Astrocyte (in vitro differentiated cells and primary cell): ENCODE measurements at places on chromosomes 7 and 10.
A peak's percentile ranks its signal among the peaks of the same experiment; 100 is the strongest.

DNA sequence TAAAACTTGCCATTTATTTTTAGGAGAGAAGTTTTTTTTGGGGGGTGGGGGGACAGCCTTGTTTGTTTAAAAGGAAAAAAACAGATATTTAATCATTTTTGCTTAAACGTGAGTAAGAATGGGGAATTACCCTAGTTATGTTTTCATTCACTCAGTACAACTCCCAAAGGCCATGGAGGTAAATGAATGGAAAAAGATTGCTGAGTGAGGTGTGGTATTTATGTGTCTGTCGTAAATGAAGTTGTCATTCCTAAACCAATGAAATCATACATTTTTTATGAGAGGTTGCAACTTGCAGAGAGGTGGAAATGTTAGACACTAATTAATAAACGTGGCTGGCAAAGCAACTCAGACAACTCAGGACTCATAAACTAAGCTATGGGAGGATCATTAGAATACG is 218.1 kb downstream of the CELF2 start:
- H3K4me3 ChIP-seq = no peak overlapping the region
- H3K4me1 ChIP-seq = no peaks in the 10 kb centered on the region
- DNase-seq = no peak
- H3K36me3 ChIP-seq = no peaks in the 10 kb centered on the region
- H3K27ac ChIP-seq = no peak overlapping the region

GRCh38 chr10:12656518-12657142 is 307.3 kb downstream of the CAMK1D start:
- H3K4me1 ChIP-seq = no peaks in the 10 kb centered on the region
- no peaks in the 10 kb centered on the region for H3K27me3 ChIP-seq
- no peak overlapping the region for H3K4me3 ChIP-seq
- peak; percentile 50 for DNase-seq
- H3K27ac ChIP-seq = no peak overlapping the region

GRCh38 chr10:11131112-11131639 is 113.5 kb downstream of the CELF2 start:
- no peak overlapping the region for H3K4me3 ChIP-seq
- no peak for DNase-seq
- no peaks in the 10 kb centered on the region for H3K36me3 ChIP-seq
- no peaks in the 10 kb centered on the region for H3K27me3 ChIP-seq
- no peak overlapping the region for H3K27ac ChIP-seq

GRCh38 chr10:121658611-121659010 is 60.4 kb upstream of the FGFR2 start:
- H3K27ac ChIP-seq = no peak overlapping the region
- no peak for DNase-seq
- no peak overlapping the region for H3K4me3 ChIP-seq
- no peaks in the 10 kb centered on the region for H3K27me3 ChIP-seq

- H3K27me3 ChIP-seq = peaks cover 48% of the 10 kb centered on the region
- no peak overlapping the region for H3K4me3 ChIP-seq
- H3K36me3 ChIP-seq = no peaks in the 10 kb centered on the region
- no peak overlapping the region for H3K27ac ChIP-seq
Observed at GRCh38 chr10:78732381-78732780, 336.4 kb upstream of the ZMIZ1 start.

DNA sequence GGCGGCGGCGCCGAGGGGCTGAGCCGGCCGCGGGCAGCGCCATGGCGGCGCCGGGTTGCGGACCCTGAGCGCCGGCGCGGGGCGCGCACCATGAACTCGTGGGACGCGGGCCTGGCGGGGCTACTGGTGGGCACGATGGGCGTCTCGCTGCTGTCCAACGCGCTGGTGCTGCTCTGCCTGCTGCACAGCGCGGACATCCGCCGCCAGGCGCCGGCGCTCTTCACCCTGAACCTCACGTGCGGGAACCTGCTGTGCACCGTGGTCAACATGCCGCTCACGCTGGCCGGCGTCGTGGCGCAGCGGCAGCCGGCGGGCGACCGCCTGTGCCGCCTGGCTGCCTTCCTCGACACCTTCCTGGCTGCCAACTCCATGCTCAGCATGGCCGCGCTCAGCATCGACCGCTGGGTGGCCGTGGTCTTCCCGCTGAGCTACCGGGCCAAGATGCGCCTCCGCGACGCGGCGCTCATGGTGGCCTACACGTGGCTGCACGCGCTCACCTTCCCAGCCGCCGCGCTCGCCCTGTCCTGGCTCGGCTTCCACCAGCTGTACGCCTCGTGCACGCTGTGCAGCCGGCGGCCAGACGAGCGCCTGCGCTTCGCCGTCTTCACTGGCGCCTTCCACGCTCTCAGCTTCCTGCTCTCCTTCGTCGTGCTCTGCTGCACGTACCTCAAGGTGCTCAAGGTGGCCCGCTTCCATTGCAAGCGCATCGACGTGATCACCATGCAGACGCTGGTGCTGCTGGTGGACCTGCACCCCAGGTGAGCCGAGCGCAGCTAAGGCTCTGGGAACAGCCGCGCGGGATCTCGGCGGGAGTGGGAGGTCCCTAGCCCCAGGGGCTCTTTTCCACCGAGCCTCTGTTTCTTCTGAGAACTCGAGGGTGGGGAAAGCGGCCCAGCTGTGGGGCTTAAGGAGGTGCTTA is at the start of gene GPR26:
Gene GPR26, plus strand, starts transcription at position 38 of the 919 bp plus-strand sequence. Its CDS starts 53 bp downstream, at position 91.
- H3K36me3 ChIP-seq = no peaks in the 10 kb centered on the region
- DNase-seq = no peak
- no peak within 1 kb of the TSS for H3K27ac ChIP-seq

DNA sequence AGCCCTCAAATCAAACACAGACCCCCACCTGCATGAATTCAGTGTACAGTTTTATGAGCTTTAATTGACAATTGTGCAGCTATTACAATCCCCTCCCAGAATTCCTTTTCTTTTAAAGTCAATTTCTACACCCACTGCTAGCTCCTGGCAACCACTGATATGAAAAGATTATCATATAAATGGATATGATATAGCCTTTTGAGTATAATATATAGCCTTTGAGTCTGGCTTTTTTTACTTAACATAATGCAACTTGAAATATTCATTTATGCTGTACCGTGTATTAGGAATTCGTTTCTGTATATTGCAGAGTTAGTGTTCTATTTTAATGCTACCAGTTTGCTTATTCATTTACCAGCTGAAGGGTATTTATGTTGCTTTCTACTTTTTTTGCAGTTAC is 127.7 kb downstream of the CCSER2 start:
- no peaks in the 10 kb centered on the region for H3K27me3 ChIP-seq
- no peaks in the 10 kb centered on the region for H3K4me1 ChIP-seq
- DNase-seq = no peak
- peaks cover 5% of the 10 kb centered on the region for H3K36me3 ChIP-seq
- no peak overlapping the region for H3K27ac ChIP-seq
- H3K4me3 ChIP-seq = no peak overlapping the region

- H3K27ac ChIP-seq = no peak overlapping the region
- peak; percentile 10 for DNase-seq
- no peaks in the 10 kb centered on the region for H3K27me3 ChIP-seq
- H3K4me3 ChIP-seq = no peak overlapping the region
Observed at GRCh38 chr10:64209561-64209960, 688.4 kb downstream of the REEP3 start.

DNA sequence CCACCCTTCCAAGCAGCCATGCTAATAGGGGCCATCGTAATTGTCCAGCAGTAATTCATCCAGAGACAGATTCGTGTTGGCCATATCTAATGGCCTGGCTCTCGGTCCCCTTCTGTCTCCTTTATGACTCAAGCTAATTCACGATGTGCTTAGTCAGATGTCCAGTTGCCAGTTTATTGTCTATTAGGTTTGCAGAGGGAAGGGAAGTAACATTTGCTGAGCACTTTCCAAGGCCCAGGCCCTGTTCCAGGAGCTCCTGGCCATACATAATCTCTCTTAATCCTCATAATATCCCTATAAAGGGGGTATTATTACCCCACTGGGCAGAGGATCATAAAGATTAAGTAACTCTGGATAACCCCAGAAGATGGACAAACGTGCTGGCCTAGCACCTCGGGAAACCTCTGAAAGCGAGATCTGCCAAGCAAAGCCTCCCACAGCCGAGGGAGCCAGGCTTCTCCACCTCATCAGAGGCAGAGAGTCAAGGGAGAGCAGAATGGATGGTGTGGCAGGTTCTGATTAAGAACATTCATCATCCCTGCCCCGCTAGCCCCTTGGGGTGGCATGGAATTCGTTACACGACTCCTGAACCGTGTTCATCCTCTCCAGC is 153.7 kb downstream of the PLXNA4 start:
- peaks cover 18% of the 10 kb centered on the region for H3K4me1 ChIP-seq
- peak; percentile 61 for DNase-seq
- no peaks in the 10 kb centered on the region for H3K27me3 ChIP-seq
- no peak overlapping the region for H3K27ac ChIP-seq

DNA sequence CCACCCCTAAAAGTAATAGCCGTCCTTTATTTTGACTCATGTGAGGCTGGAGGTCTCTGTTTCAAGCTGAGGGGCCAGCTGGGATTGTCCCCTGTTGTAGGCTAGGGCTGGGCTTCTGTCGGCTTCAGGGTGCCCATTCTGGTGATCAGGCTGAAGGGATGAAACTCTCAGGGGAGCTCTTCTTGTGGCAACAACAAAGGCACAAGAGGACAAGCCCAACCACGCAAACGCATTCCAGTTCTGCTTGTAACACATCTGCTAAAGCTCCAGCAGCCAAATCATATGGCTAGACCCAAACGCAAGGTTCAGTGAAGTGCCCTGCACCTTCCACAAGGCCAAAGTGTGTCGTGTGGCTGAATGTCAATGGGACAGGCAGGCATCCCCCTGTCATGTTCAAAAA is 405.7 kb downstream of the INHBA start:
- no peaks in the 10 kb centered on the region for H3K27me3 ChIP-seq
- no peak overlapping the region for H3K27ac ChIP-seq
- no peaks in the 10 kb centered on the region for H3K36me3 ChIP-seq
- DNase-seq = no peak

DNA sequence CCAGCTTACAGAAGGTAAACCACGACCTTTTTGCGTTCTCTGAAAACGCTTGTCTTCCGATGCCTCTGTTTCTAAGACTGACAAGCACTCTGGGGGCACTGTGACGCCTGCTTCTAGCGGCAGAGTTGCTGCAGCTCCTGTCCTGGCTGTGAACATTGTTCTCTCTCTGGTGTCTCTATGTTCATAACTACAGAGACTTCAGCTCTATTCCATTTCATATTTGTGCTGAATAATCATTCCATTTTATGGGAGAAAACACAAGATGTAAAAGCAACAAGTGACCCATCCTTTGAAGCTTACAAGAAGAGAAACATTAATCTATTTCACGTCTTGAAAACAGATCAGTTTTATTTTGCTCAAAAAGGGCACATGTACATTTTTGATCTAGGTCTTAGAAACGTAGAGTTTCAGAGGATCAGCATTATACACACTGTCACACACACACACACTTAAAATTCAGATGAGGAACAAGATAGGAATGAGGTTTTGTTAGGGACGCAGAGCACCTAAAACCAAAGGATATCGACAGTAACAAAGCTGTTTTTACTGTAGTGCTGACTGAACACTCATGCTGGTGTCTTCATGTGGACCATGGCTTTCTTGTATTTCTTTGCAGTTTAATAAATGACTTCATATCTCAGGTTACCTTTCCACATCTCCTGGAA is 3.0 kb downstream of the IKZF1 start:
- DNase-seq = no peak
- no peaks in the 10 kb centered on the region for H3K4me1 ChIP-seq
- H3K27me3 ChIP-seq = peaks cover 33% of the 10 kb centered on the region
- no peak overlapping the region for H3K4me3 ChIP-seq
- H3K27ac ChIP-seq = no peak overlapping the region

GRCh38 chr7:72035266-72035665 is 376.9 kb downstream of the CALN1 start:
- H3K4me1 ChIP-seq = no peaks in the 10 kb centered on the region
- DNase-seq = no peak

- H3K36me3 ChIP-seq = no peaks in the 10 kb centered on the region
- no peaks in the 10 kb centered on the region for H3K4me1 ChIP-seq
- no peak overlapping the region for H3K27ac ChIP-seq
- no peaks in the 10 kb centered on the region for H3K27me3 ChIP-seq
- no peak overlapping the region for H3K4me3 ChIP-seq
Observed at GRCh38 chr7:111499027-111499426, 63.3 kb downstream of the IMMP2L start.

DNA sequence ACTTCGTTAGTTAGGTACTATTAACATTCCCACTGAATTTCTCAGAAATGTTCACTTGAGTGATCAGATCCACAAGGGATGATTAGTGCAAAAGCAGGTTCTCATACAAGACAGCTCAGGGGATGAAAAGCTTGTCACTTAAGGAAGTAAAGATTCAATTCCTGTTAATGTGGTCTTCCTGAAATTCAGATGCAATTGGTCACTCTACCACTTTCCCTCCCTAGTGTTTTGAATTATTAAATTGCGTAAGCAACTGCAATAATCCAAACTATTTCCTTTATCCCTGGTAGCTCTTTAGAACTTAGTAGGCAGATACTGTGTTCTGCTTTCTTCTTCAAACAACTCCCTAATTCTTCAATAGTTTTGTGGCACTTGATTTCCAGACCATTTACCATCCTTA is 121.4 kb downstream of the MAGI2 start:
- H3K4me1 ChIP-seq = no peaks in the 10 kb centered on the region
- no peak for DNase-seq
- H3K27me3 ChIP-seq = no peaks in the 10 kb centered on the region
- H3K27ac ChIP-seq = no peak overlapping the region
- no peak overlapping the region for H3K4me3 ChIP-seq

DNA sequence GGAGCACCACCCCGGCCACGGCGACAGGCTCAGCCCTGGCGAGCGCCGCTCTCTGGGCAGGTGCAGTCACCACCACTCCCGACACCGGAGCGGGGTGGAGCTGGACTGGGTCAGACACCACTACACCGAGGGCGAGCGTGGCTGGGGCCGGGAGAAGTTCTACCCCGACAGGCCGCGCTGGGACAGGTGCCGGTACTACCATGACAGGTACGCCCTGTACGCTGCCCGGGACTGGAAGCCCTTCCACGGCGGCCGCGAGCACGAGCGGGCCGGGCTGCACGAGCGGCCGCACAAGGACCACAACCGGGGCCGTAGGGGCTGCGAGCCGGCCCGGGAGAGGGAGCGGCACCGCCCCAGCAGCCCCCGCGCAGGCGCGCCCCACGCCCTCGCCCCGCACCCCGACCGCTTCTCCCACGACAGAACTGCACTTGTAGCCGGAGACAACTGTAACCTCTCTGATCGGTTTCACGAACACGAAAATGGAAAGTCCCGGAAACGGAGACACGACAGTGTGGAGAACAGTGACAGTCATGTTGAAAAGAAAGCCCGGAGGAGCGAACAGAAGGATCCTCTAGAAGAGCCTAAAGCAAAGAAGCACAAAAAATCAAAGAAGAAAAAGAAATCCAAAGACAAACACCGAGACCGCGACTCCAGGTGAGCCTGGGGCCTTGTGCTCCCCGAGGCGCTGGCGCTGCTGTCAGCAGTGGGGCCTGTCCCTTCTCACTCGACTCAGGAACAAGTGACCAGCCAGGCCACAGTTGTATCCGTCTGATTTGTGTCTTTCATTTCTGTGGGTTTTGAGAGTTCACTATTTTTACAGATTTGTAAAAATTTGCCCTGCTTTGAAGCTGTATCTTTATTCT is 117.7 kb downstream of the CYTH3 start:
- no peaks in the 10 kb centered on the region for H3K27me3 ChIP-seq
- H3K4me3 ChIP-seq = no peak overlapping the region
- peaks cover 23% of the 10 kb centered on the region for H3K36me3 ChIP-seq
- H3K27ac ChIP-seq = no peak overlapping the region
- peaks cover under 1% of the 10 kb centered on the region for H3K4me1 ChIP-seq

- no peak for DNase-seq
- H3K36me3 ChIP-seq = no peaks in the 10 kb centered on the region
- no peak overlapping the region for H3K4me3 ChIP-seq
Observed at GRCh38 chr10:85311613-85312337, 983.4 kb downstream of the CCSER2 start.
